ENCODE measurements at places on chromosomes 3 and 15.

DNA sequence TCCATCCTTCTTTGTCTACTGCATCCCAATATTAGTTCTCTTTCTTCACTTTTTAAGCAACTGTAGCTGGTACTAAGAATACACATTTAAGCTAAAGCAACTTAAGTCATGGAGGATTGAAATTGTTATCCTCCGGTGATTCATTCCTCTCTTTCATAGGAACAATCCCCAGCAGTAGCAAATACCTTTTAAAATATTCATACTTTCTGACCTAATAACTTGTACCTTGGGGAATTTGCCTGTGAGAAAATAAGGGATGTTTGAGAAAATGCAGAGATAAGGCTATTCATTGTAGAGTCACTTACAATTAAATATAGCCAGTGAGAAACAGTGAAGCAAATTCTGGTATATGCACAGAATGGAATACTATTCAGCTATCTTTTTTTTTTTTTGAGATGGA is 66.0 kb downstream of the VPS13C start:
- DNase-seq: no peak

DNA sequence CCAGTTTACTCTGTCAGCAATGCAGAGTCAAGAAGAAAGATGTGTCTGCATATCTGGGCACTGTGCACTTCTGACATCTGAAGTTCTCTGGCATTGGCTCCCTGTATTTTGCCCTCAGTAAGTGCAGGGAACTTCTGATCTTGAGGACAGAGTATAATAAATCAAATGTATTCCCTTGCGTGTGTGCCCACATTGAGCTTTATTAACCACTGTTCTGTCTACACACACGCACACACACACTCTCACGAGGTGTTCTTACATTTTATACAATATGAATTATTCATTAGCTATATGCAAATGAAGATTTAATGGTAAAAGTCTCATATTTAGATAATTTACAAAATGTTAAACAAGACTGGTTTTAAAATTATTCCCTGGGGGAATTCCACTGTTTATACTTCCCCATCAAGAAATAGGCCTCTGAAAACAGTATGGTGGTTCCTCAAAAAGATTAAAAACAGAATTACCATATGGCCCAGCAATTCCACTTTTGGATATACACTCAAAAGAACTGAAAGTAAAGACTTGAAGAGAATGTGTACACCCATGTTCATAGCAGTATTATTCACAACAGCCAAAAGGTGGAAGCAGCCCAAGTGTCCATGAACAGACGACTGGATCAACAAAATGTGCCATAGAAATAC is 24.6 kb upstream of the ANPEP start:
- no peak for DNase-seq

DNA sequence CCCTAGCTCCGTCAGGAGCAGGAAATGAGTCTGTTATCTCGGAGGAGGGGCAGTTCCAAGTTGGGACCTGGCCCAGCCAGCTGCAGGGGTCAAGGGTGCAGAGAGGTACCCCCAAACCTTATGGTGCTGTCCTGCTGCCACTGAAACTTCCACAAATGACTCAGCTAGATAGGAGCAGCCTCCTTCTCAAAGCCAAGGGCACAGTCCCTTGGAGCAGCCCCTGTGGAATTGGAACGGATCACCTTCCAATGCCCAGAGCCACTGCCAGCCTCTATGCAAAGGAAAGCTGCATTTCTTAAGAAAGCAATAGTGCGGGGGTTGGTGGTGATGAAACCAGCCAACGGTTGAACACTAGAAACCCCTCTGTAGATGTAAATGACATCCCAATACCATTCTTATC is 19.6 kb upstream of the LRRK1 start:
- no peak for DNase-seq

DNA sequence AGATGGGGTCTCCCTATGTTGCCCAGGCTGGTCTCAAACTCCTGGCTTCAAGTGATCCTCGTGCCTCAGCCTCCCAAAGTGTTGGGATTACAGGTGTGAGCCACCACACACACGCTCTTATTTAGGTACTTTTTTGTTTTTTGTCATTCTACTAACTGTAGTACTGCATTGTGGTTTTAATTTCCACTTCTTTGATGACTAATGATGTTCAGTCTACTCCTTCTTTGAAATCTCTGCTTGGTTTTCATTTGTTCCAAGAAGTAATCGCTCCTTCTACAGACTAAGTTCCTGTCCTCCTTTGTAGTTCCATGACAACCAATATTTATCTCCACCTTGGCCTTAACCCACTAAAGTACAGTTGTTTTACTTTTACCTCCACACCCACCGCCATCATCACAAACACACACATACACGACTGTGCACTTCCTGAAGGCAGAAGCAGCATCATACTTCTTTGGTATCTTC is 529 bp upstream of the DLEC1 start:
- no peak for DNase-seq

- DNase-seq: no peak
Observed at GRCh38 chr3:184781801-184782200, 30.2 kb upstream of the VPS8 start.

GRCh38 chr15:94312946-94313345 is 81.6 kb downstream of the MCTP2 start:
- no peak for DNase-seq

- DNase-seq: no peak
Observed at GRCh38 chr15:29914511-29914926, 92.3 kb upstream of the TJP1 start.

DNA sequence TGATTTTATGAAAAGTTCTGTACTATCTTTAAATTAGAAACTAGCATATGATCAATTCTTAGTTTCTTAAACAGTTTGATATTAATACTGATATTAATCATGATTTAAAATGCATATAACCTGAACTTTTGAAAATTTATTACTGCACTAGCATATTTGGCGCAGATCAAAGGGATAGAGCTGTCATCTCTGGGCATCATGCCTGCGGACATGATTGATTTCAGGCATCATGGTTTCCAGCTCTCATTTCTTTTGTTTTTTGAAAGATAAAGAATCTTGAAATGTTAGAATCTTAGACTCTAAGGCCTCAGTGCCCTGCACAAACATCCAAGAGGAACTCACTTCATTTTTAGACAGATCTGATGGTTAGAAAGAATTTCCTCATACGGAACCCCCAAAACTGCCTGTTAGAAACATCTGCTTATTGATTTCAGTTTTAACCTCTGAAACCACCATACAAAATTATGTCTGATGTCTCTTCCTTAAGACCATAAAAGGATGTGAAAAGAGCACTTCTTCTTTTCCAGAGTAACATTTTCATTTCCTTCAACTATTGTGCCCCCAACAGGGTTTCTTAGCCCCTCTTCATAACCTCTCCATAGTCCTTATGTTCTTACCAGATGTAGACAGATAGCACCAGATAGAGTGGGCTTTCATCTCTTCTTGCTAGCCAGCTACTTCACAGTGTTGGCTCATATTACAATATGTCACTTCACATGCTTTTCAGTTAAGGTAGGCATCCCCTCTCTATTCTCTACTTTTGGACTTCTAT is 110.8 kb downstream of the BBX start:
- DNase-seq: peak; percentile 44

- no peak for DNase-seq
Observed at GRCh38 chr3:33940736-33941135, 142.3 kb downstream of the PDCD6IP start.

Data from GM13976 (cell line).